ENCODE measurements at places on chromosomes 6 and 20.

DNA sequence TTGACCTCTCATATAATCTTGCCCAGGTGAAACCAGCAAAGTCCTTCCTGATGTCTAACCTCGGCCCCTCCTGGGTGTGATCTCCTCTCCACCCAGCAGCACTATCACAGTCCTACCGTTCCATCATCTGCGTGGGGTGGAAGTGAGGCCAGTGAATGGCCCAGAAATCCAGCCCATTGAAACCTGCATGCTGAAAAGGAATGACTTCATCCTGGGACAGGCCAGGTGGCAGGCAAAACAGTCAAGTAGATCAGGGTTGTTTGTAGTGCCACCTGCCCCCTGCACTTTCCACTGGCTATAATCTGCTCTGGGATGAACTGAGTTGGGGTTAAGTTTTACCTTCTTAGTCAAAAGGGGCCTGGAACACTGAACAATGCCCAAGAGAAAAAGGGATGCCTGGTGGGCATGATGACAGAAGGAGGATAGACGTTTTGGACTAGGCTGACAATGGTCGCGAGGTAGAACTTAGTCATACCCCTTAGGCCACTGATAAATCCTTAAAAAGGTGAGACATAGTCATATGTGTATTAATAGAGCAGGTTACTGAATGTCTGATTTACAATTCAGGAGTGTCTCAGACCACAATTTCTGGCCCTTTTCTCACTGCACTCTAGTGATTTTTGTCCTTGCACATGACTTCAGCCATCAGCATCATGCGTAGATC lies 8.1 kb upstream of the HSP90AB1 start:
- DNase-seq = no peak

DNA sequence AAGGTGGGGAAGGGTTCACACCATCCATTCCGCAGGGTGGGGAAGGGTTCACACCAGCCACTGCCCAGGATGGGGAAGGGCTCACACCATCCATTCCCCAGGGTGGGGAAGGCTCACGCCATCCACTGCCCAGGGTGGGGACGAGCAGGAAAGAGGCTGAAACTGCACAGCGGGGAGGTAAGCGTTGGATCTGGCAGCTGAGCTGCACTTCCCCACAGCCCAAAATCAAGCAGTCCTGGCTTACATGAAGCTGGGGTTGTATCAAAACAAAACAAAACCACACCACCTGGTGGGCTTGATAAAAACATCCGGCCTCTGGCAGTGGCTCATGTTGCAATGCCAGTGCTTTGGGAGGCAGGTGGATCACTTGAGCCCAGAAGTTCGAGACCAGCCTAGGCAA lies 268.5 kb downstream of the TAF4 start:
- no peak for DNase-seq

GRCh38 chr6:126167726-126168125 lies 172.2 kb upstream of the CENPW start:
- no peak for DNase-seq

DNA sequence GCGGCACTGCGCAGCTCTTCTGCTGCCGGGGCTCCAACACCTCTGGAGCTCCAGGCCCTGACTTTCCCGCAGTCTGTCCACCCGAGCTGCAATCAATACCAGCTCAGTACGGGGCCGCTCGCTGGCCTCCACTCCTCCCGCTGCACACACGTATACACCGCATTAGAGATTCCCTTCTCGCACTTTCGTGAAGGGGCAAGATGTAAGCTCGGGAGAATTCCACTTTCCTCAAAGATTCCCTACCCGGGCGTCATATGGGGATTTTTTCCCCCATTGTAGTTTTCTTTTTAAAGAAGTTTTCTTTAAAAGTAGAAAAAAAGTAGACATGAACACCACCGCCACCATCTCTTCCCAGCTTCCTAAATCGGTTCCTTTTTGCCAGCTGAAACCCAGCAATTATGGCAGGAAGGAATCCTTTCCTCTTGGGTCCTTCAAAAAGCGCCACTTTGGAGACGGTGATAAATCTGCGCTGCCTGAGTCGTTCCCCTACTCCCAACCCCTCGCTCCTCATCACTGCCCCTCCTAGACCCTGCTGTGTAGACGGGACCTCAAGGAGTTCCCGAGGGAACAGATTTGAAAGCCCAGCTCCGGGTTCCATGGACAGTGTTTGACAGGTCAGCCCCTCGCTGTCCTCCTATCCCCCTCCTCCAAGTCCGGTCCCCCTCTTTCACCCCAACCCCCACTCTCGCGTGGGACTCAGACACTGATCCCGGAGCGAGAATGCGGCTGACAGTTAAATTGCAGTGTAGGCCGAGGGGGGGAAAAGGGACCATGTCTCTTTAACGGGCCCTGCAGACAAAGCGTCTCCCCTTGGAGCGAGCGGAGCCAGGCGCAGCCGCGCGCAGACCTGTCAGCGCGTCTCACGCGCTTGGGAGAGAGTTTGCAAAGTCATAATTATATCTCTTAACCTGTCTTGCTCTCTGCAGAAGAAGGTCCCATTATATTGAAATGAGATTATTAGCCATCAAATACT lies 39.5 kb downstream of the NCR2 start:
- DNase-seq = no peak

GRCh38 chr6:9503111-9503761 lies 911.6 kb downstream of the TFAP2A start:
- DNase-seq = no peak

DNA sequence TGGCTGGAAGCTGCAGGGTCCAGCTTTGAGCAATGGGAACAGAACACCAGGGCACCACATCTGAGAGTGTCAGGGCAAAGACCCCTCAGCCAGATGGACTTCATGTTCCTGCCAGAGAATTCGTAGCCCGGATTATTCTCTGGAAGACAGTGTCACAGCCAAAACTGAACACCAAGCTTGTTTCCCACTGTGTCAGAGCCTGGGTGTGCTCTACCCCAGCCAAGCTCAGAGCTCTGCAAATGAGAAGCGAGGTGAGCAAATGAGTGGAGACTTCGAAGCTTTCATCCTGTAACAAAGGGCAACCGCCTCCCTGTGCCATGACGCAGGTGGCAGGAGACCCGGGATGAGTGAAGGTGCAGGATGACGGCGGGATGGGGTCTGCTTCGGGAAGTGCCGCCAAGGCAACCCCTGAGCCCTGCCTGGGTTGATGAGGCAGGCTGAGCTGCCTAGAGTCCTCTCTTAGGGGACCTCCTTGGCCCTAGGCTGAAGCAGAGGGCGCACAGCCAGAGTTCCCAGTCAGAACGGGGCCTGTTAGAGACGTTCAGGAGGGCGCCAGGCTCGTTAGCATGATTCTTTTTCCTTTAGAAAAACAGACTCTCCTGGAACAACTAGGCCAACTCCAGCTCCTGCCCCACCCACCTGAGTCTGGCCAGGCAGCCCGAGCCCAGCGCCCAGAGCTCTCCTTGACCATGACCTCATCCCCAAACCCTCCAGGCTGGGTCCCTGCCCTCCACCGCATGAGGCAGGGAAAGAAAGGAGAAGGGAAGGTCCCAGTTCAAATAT lies 187.7 kb downstream of the SOD2 start:
- no peak for DNase-seq

DNA sequence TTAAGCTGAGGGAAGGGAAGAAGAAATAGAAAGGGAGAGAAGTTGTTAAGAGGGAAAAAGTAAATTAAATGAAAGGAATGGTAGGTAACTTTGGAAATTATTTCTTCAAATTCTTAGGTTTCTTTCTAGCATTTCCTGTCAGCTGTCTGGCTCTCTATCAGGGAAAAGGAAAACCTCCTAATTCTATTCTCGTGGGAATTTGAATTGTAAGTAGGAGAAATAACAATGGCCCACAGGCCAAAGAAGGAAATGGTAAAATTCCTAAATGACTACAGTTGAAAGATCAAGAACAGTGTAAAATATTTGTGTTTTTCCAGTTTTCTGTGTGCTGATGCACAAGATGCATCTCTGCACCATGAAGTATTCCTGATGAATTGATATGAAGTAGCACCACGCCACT lies 173.0 kb downstream of the IBTK start:
- DNase-seq = no peak

- DNase-seq = no peak
Observed at GRCh38 chr6:105292689-105293339, 110.1 kb downstream of the PREP start.

GRCh38 chr6:14758421-14759081 lies 487.3 kb upstream of the JARID2 start:
- DNase-seq = no peak

DNA sequence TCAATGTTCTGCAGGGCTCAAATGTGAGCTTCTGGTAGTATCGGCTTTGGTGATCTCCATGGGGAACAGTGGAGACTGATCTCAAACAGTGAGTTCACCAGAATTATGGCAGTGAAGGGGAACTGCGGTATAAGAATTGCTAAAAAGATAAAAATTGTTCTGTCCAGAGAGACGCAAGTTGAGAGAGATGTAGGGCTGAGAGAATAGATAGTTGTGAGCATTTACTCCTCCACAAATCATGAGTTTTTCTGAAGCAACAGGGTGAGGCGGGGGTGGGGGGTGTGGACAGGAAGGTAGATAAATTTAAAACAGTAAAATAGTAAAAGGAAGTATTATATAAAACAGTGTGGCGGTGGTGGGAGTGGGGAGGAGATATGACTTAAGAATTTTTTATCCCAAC lies 98.6 kb upstream of the NEDD9 start:
- DNase-seq = no peak

DNA sequence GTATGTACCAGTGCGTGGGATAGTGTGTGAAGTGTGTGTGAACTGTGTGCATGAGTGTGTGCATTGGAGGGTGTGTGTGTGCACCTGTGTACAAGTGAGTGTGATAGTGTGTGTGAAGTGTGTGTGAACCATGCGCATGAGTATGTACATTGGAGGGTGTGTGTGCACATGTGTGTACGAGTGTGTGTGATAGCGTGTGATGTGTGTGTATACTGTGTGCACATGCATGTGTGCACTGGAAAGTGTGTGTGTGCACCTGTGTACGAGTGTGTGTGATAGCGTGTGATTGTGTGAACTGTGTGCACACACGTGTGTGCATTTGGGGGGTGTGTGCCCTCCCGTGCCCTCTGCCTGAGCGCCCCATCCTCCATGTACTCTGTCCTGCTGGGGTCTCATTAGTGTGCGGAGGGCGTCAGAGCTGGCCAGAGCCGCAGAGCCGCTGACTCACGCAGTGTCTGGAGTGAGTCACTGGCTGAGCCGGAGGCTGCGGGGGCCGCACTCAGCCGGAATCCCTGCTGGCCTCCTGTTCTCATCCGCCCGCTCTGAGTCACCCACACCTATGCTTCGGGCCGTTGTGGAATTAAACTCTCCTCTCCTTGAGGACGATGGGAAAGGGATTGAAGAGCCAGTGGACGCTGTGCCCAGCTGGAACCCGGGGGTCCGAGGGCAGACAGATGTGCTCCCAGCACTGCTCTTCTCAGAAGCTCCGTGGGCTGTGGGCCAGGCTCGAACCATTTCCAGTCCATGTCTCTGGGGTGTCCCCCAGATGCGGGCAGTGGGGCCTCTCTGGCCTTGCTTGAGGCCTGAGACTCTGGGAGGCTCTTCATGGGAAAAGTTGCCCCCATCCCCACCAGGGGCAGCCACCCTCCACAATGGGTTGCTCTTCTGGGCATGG lies 27.3 kb upstream of the STX16 start:
- no peak for DNase-seq

DNA sequence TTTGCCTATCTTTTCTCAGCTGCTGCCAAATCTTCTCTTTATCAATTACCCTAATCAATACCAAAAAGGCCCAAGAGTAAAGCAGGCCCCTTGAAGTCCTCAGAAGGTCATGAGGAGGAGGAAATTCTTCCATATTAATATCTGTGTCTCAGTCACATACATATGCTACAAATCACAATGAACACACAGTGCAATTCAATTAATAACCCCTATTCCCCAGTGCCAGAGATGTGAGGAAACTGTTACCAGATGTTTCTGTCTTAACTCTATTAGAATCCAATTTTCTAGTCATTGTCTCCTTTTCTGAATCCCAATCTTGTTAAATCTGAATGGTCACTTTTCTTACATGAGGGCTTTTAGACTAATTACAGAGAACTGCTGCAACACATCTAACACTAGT lies 45.9 kb upstream of the SLC2A12 start:
- DNase-seq = no peak

DNA sequence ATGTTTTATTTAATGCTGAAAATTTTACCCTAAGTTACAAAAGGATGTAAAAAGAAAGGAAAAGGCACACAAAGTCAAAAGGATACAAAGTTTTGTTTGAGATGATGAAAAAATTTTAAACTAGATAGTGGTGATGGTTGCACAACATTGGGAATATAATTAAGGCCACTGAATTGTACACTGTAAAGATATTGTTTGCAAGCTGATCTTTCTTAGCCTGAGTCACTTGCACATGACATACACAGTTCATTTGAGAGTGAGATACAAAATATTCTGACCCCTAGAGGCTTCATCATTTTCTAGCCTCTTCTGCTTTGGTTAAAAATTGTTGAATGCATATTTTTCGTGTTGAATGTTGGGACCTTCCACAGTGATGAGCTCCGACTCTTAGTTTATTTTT lies 462.6 kb downstream of the HDGFL1 start:
- DNase-seq = no peak

DNA sequence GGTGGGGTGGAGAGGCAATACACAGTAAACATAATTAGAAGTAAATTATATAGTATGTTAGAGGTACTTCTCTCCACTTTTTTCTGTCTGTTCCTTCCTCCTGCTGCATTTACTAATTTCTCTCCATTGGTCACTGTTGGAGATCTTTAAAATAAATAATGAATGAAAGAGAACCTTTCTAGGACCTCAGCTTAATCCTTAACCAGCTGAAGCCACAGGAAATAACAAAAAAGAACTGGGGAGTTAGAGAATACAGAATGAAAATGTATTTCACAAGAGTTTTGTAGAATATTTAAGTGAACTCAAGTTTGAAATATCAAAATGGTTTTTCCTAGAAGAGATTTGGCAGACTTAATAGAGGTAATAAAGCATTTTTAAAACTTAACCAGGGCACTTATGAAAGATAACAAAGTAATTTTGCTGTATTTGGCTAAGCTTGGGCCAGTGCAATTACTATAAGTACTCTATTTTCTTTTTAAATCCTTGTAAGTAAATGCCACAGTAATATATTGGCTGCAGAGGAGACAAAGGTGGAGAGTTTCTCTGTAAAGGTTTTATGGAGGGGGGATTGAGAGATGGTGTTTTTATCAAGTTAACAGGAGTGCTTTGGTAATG lies 405.0 kb downstream of the CDKAL1 start:
- no peak for DNase-seq

- no peak for DNase-seq
Observed at GRCh38 chr6:44967481-44967880, 360.6 kb upstream of the RUNX2 start.

- no peak for DNase-seq
Observed at GRCh38 chr20:19697415-19697814, 60.6 kb upstream of the RIN2 start.

GRCh38 chr6:90413867-90414266 lies 117.2 kb upstream of the BACH2 start:
- peak; percentile 58 for DNase-seq

DNA sequence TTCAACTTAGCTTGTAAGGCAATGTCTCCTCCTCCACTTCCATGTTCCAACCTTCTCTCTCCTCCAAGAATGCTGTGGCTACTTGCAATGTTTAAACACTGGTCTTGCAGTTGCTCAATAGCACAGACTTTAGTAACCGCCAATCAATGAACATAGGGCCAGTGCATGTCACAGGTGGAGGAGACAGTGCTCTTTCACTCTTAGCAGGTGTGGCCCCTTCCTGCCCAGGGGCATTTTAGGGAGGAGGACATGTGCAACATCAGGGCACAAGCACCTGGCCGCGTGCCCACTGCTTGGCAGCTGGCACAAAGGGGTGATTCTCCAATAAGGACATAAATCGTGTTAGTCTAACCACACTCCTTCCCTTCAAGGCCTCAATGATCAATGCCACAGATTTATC lies 41.3 kb downstream of the ADGRF1 start:
- DNase-seq = no peak
